NCI-H524 (cell line): ENCODE measurements at places on chromosomes 1 and 21.
A peak's percentile ranks its signal among the peaks of the same experiment; 100 is the strongest.

DNA sequence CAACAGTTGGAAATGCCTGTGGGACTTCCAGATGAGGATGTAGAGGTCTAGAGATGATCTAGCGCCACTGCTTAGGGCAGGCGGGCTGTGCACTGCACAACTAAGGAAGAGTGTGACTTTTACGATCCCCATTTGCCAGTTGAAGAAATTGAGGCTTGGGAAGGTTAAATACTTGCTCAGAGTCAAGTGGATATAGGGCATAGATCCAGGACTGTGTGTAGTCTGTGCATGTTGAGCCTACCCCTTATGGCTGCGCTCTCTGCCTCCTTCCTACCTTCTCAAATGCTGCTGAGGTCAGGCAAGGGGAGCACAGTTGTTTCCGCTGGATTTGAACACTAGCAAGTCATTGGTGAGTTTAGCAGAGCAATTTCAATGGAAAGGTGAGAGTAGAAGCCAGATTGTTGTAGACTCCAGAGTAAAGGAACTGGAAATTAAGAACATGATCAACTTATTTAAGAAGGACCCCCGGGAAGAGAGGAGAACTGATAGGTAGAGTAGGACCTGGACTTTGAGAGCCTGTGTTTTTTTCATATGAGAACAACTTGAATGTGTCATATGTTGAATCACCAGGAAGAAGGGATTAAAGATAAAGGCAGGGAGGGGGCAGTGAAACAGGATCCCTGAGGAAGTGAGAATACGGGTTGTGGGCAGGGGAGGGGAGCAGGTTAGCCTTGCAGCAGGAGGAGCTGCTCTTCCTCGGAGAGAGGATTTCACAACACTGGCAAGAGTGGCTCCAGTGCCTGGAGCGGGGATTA, 2.7 kb downstream of the CAPN2 start:
- peak; percentile 37 for DNase-seq

- DNase-seq: no peak
These were observed at the start of gene KIF17 for GRCh38 chr1:20717452-20718342. KIF17 (minus strand) TSS chr1:20718007; CDS start chr1:20717706, 301 bp downstream.

- no peak for DNase-seq
These were observed 29.5 kb downstream of the ARHGEF16 start for GRCh38 chr1:3483801-3484444.

- no peak for DNase-seq
These were observed 779 bp downstream of the BEND5 start for GRCh38 chr1:48775831-48776392.
